Stimulated activated CD8-positive, alpha-beta memory T cell treated with anti-CD3 and anti-CD28 coated beads, Interleukin-4, amount 100 ng/mL, for 4 hours (primary cell): ENCODE measurements at places on chromosomes 6 and 20.

DNA sequence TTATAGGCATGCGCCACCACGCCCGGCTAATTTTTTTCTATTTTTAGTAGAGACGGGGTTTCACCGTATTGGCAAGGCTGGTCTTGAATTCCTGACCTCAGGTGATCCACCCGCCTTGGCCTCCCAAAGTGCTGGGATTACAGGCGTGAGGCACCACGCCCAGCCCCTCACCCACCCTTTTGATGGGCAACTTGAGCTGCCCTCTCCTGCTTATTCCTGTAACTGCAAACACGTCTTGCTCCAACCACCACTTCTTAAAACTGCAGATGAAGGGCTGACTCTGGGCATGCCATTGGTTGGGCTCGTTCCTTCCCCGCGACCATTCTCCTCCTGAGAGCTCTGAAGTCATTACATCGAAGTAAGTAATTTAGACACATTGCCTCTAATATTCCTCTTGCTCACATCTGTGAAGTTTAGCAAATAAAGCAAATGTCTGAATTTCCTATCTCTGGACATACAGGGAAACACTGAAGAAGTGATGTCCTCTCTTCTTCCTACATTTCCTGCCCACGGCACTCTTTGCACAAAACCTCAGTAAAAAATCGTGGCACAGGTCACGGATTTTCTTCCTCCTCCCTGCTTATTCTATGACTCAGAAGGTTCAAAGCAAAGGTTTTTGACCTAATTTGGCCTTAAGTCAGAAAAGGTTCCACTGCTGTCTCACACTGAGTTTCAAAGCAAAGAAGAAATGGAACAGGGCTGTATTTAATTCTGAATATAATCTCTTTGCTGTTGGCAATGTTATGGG is 117.5 kb downstream of the GMPR start:
- DNase-seq: no peak

DNA sequence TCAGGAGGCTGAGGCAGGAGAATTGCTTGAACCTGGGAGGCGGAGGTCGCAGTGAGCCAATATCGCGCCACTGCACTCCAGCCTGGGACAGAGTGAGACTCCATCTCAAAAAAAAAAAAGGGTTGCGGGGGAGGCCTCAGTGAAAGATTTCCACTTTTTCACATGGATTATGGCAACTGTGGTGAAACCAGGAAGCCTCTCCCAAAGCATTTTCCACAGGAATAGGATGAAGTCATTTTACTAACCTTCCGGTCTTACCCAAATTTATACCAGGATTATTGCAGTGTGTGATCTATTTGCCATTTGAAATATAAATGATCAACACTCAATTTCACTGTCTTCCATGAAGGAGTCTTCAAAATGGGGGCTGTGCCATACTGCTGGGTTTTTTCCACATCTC is 93.6 kb upstream of the FAM8A1 start:
- no peak for DNase-seq

DNA sequence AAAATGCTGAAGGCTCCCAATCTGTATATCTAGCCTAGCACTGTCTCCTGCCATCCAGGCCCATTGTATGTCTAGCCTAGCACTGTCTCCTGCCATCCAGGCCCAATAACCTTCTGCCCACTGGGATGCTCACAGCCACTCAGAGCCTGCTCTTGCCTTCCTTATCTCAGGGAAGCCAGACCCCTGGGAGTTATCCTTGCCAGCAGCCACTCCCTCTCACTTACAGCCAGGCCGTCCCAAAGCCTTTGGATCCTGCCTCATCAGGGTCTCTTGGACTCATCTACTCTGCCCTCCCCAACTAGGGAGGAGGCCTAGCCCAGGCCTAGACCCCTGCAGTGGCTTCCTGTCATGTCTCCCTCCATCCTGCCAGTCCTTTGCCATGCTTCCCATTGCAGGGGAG is 37.3 kb downstream of the KIF3B start:
- DNase-seq: no peak

DNA sequence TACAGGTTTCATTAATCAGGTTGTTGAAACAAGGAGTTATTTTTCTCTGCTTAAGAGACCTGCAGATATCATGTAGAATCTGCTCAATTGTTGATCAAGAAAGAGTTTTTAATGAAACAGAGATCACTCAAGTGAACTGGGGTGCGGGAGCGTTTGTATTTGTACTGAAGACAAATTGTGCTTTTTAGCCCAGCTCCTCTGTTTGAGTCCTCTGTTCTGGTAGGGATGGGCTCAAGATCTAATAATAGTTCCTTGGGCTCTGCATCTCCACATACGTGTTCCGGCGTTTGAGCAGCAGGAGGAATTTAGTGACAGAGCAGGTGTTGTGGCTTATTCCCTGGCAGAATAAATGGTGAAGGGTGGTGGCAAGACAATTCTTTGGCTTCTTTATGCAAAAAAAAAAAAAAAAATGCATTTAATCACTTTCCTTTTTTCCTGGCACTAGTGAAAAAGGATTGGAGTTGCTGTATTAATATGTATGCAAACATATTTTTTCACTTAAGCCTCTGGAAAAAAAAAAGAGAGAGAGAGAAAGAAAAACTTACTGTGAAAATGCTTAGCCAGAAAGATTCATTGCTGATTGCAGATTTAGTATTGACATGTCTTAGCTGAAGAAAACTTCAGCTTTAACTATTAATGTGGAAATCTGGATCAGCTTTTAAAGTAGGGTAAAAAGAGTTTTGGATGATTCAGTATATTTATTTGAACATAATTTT is 4.0 kb downstream of the CITED2 start:
- DNase-seq: no peak

DNA sequence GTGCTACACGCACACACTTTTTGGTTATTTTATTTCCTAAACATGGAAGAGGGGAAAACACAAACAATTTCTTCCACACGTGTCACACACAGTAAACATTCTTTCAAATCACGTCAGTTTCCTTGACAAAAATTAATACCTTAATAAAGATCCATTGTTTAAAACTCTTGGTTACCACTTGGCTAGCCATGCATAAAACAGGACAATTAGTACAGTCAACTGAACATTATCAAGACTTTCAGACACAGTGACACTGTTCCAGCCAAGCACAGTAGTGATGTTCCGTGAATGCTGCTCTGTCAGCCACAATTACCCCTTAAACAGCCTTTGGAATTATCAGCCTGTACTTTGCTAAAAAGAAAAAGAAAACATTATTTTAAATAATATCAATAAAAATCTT is 50.8 kb downstream of the GMDS start:
- DNase-seq: no peak

DNA sequence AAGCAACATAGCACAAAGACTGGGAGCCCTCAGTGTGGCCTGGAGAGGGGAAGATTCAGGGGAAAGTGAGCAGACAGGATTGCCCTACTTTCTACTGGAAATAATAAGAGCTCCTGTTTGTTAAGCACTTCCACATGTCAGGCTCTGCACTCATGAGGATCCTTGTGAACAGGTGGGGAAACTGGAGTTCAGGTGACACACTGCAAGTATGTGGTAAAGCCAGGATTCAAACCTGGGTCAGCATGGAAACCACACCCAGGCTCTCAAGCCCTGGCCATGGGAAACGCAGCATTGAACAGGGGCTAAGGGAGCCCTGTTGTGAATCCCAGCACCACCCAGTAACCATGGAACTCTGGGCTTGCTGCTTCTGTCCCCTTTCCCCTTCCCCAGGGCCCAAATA is 42.8 kb upstream of the ID1 start:
- DNase-seq: no peak
